H9 (cell line): ENCODE measurements at places on chromosomes 16 and 17. TPM values are rescaled to one million over a fixed set of nuclear protein-coding genes. Genes with fewer than 3 reads are reported as not detected.

The CCL1 gene
- total RNA-seq, result not detected in 2 replicates

The HOXB9 gene
- not detected in 2 replicates for total RNA-seq

The CYGB gene
- total RNA-seq, result 2.4 and 2.8 TPM in 2 replicates

The FOXC2 gene
- 0.07 TPM in 1 of 2 replicates, not detected in the other for total RNA-seq

The HOXB6 gene
- total RNA-seq, result not detected in 2 replicates

The ITGAX gene
- 0.15 and 0.28 TPM in 2 replicates for total RNA-seq

- DNase-seq, result no peak
- H3K27me3 ChIP-seq, result no peaks in the 10 kb centered on the region
- H3K4me1 ChIP-seq, result no peaks in the 10 kb centered on the region; the same call in 1 of the 2 replicates
- no peak overlapping the region for H3K27ac ChIP-seq
Observed at GRCh38 chr17:55563363-55563762, 52.1 kb upstream of the SMIM36 start.

- DNase-seq, result no peak
- H3K27me3 ChIP-seq, result no peaks in the 10 kb centered on the region
- no peak overlapping the region for H3K27ac ChIP-seq
- H3K4me3 ChIP-seq, result no peak overlapping the region
- no peaks in the 10 kb centered on the region for H3K4me1 ChIP-seq
- H3K36me3 ChIP-seq, result no peaks in the 10 kb centered on the region
Observed at GRCh38 chr17:33436321-33436720, 143.2 kb upstream of the ASIC2 start.

GRCh38 chr16:89176147-89176690 is 4.7 kb downstream of the CDH15 start:
- no peak overlapping the region for H3K27ac ChIP-seq
- no peaks in the 10 kb centered on the region for H3K27me3 ChIP-seq
- no peak for DNase-seq
- H3K4me3 ChIP-seq, result no peak overlapping the region

GRCh38 chr17:34566873-34567272 is 12.5 kb upstream of the TMEM132E start:
- H3K4me3 ChIP-seq, result no peak overlapping the region
- no peaks in the 10 kb centered on the region; the same call in 1 of the 2 replicates for H3K27me3 ChIP-seq
- no peaks in the 10 kb centered on the region for H3K36me3 ChIP-seq
- no peak for DNase-seq
- no peaks in the 10 kb centered on the region for H3K4me1 ChIP-seq

DNA sequence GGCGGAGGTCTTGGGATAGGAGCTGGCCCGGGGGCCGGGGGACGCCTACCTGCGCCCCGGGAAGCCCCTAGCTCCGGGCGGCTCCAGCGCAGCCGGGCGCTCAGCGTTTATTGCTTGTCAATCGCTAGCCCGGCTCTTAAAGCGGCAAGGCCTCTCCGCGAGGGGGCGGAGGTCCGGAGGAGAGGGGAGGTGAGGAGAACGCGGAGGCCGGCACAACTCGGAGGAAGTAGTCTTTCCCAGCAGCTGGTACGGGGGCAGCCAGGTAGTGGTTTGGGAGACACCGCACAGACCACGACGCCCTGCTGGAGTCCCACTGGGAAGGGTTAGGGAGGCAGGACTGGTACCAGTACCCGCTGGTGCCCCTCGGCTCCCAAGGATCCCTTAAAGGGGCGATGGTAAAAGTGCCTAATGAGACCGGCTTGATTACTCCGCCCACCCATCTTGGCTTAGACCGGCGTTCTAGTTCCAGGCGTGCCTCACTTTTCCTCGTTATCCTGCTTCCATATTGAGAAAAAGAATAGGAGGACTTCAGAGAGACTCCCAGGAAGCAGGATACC is at the start of gene MPP2:
TSS of gene MPP2 (minus strand) at position 112 of the 557 bp plus-strand sequence. CDS start 3,076 bp downstream, outside the sequence.
- H3K27me3 ChIP-seq, result no peaks in the 10 kb centered on the region
- H3K4me1 ChIP-seq, result no peaks in the 10 kb centered on the region; the same call in 1 of the 2 replicates
- H3K36me3 ChIP-seq, result no peaks in the 10 kb centered on the region
- H3K27ac ChIP-seq, result no peak within 1 kb of the TSS
- peak; percentile 94 for DNase-seq
- peak within 1 kb of the TSS; percentile 89 for H3K4me3 ChIP-seq

DNA sequence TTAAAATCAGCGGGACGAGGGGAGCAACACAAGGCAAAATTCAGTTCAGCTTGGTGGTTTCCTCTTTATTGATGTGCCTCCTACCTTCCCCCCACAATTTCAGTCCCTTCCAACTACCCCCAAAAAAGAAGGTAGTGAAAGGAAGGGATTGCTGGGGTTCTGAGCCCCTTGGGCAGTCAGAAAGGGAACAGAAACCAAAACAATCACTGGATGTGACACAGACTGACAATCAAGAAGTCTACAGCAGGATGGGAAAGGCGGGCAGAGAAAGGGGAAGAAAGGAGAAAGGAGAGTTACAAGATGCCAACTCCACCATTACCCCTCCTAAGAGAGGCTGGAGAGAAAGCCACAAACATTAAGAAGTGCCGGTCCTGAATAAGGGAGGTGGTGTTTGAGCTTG is 1.1 kb upstream of the PHF23 start:
- H3K27me3 ChIP-seq, result no peaks in the 10 kb centered on the region
- no peak for DNase-seq
- H3K27ac ChIP-seq, result no peak overlapping the region
- H3K36me3 ChIP-seq, result peaks cover 59% of the 10 kb centered on the region
- H3K4me3 ChIP-seq, result peak overlapping the region; percentile 97
- no peaks in the 10 kb centered on the region for H3K4me1 ChIP-seq

GRCh38 chr16:73739049-73739769 is 557.4 kb upstream of the PSMD7 start:
- no peaks in the 10 kb centered on the region for H3K27me3 ChIP-seq
- no peak for DNase-seq
- peaks cover 16% of the 10 kb centered on the region for H3K36me3 ChIP-seq
- H3K4me3 ChIP-seq, result no peak overlapping the region
- no peak overlapping the region for H3K27ac ChIP-seq

GRCh38 chr16:56977823-56978430 is 11.4 kb upstream of the NLRC5 start:
- DNase-seq, result no peak
- no peaks in the 10 kb centered on the region for H3K36me3 ChIP-seq
- H3K27ac ChIP-seq, result no peak overlapping the region
- no peak overlapping the region for H3K4me3 ChIP-seq
- no peaks in the 10 kb centered on the region for H3K27me3 ChIP-seq

- peaks cover 5% of the 10 kb centered on the region; the same call in 1 of the 2 replicates for H3K4me1 ChIP-seq
- H3K4me3 ChIP-seq, result peak overlapping the region; percentile 79
- no peaks in the 10 kb centered on the region for H3K36me3 ChIP-seq
- peak; percentile 83 for DNase-seq
Observed at GRCh38 chr16:62035115-62036092, 834 bp downstream of the CDH8 start.

- H3K27me3 ChIP-seq, result no peaks in the 10 kb centered on the region
- no peak overlapping the region for H3K4me3 ChIP-seq
- peaks cover 12% of the 10 kb centered on the region for H3K4me1 ChIP-seq
- no peak overlapping the region for H3K27ac ChIP-seq
- DNase-seq, result no peak
- H3K36me3 ChIP-seq, result peaks cover 15% of the 10 kb centered on the region
Observed at GRCh38 chr17:29037739-29038084, 5.2 kb upstream of the PIPOX start.

GRCh38 chr17:4859816-4860625 is 26.9 kb downstream of the MINK1 start:
- no peaks in the 10 kb centered on the region; the same call in 1 of the 3 replicates for H3K36me3 ChIP-seq
- DNase-seq, result no peak
- H3K4me3 ChIP-seq, result peak overlapping the region; percentile 9; the same call in 1 of the 2 replicates
- H3K4me1 ChIP-seq, result peaks cover 17% of the 10 kb centered on the region; the same call in 1 of the 2 replicates

DNA sequence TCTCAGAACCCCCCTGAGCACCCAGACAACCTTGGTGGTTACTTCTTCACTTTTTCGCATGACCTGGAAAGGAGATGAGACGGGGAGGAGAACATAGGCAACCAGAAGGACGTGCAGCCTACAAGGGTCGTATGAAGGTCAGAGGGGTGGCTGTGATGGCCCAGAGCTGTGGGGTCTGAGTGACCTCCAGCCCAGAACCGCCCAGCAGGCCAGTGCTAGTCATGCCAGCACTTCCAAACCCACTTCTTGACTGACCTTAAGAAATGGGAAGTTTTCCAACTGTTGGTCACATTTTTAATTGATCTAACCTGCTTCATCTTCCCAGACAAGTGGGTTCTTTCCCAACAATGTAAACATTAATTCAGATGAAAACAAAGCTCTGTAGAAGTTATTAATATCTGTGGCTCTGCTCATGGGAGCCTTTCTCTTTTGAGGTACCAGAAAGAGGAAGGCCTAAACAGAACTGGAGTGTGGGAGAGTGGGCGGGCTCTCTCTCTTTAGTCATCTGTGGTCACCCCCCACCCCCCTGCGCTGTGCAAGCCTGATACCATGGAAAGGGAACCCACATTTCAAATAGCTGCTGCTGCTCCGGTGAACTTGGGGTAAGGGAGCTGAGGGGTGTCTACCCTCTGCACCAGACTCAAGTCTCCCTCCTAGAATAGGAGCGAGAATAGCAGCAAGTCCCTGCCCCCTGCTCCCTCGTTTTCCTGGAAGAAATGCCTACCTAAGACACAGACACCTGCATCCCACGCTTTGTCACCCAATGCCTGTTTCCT is 101.6 kb downstream of the RAB11FIP4 start:
- no peak overlapping the region for H3K27ac ChIP-seq
- peaks cover 9% of the 10 kb centered on the region; the same call in 1 of the 2 replicates for H3K4me1 ChIP-seq
- H3K4me3 ChIP-seq, result no peak overlapping the region
- peaks cover 7% of the 10 kb centered on the region for H3K36me3 ChIP-seq

GRCh38 chr16:67542464-67542863 is 13.8 kb downstream of the RIPOR1 start:
- peaks cover 17% of the 10 kb centered on the region; the same call in 1 of the 2 replicates for H3K27me3 ChIP-seq
- H3K4me3 ChIP-seq, result no peak overlapping the region
- peak; percentile 61 for DNase-seq
- no peaks in the 10 kb centered on the region for H3K4me1 ChIP-seq
- no peak overlapping the region for H3K27ac ChIP-seq

DNA sequence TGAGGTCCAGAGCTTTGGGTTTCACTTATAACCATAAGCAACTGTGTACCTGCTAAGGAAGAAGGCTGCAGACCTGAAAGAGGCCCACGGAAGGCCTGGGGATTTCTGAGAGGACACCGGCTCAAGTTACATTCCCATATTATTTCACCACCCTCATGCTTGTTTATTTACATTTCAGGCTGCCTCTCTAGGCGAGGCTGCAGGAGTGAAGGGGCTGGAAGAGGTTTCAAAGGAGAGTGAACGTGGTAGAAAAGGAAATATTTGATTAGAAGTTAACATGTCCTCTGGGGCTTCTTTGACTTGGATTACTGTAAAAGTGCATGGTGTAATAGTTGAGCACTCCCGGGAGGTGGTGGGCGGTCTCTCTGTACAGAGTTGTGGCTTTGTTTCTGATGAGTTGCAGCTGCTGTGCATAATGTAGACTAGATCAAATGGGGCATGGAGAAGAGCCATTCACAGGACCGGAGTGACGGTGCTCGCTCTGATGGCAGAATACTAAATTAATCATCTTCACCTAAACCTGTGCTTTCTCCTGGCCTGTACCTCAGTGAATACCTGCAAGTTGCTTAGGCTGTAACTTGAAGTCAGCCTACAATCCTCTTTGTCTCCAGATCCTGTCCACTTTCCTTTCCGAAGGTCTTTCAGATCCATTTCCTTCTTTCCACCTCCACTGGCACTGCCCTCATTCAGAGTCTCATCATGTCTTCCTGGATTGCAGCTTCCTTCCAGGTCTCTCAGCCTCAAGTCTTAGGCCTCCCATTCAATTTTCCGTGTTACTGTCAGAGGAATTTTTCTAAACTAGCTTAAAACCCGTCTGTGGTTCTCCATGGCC is 1.9 kb upstream of the CPD start:
- no peaks in the 10 kb centered on the region for H3K36me3 ChIP-seq
- H3K27ac ChIP-seq, result no peak overlapping the region
- no peak for DNase-seq
- H3K27me3 ChIP-seq, result peaks cover 17% of the 10 kb centered on the region; the same call in 1 of the 2 replicates
- no peak overlapping the region; the same call in 2 of the 3 replicates for H3K4me3 ChIP-seq

DNA sequence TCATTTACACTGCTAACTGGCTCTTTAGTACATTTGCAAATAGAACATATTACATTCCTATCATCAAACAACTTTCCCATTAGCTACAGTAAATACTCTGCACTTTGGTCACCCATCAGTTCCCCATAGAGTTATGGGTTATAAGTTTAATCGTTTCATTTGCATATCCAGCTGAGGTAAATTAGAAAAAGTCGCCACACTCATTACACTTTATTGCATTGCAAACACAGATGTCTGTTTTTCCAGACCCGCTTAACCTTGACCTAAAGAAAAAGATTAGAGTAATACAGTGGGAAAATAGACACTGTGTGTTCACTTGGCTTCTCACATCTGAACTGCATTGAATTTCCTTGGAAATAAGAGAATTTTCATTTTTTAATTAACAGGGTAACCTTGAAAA is 213.1 kb upstream of the PSMD7 start:
- H3K27me3 ChIP-seq, result no peaks in the 10 kb centered on the region
- no peak overlapping the region for H3K4me3 ChIP-seq
- no peak overlapping the region for H3K27ac ChIP-seq
- no peaks in the 10 kb centered on the region for H3K36me3 ChIP-seq
- H3K4me1 ChIP-seq, result no peaks in the 10 kb centered on the region

GRCh38 chr17:2170023-2170422 is 115.1 kb downstream of the HIC1 start:
- no peaks in the 10 kb centered on the region for H3K27me3 ChIP-seq
- no peaks in the 10 kb centered on the region for H3K4me1 ChIP-seq
- no peak overlapping the region for H3K4me3 ChIP-seq
- H3K36me3 ChIP-seq, result peaks cover 6% of the 10 kb centered on the region

DNA sequence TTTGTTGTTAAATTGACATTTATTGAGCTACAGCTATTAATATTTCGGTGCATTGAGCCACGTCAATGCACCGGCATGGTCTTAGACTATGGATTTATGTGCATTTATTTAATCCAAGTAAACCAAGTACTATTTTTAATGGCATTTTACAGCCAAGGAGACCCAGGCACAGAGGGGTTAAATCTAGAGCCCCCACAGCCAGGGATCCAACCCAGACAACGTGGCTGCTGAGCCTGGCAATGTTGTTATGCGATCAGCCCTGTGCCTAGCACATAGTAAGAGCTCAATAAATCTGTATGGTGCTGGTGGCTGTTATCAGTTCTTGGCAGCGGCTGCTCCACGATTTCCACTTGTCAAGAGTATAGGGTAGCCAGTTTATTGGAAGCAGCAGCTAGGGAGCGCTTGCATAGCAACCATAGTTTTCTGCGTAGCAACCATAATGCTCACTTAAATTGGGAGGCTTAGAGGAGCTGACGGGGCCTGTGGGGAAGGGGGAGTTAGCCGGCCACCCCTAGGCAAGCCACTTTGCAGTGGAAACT is 541 bp upstream of the RBBP6 start:
- no peak for DNase-seq
- H3K36me3 ChIP-seq, result peaks cover 20% of the 10 kb centered on the region
- H3K27me3 ChIP-seq, result no peaks in the 10 kb centered on the region
- H3K4me1 ChIP-seq, result no peaks in the 10 kb centered on the region

DNA sequence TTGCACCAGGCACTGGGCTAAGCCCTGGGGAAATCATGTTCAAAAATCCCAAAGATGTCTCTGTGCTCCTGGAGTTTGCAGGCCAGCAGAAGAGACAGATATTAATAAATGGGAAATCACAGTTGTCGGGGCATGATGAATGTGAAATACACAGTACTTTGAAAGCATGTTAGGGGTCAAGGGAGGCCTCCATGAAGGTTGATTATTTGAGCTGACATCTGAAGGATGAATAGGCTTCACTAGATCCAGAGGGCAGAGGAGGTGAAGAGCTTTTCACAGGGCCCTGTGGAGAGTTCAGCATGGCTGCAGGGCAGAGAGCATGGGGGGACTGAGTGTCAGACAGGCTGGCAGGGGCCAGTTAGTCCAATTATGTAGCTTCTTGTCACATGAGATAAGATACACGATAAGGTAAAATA is 2.6 kb downstream of the ANKRD40CL start:
- H3K36me3 ChIP-seq, result no peaks in the 10 kb centered on the region
- H3K27me3 ChIP-seq, result no peaks in the 10 kb centered on the region
- H3K4me3 ChIP-seq, result no peak overlapping the region
- H3K27ac ChIP-seq, result no peak overlapping the region
- DNase-seq, result no peak
- peaks cover 4% of the 10 kb centered on the region; the same call in 1 of the 2 replicates for H3K4me1 ChIP-seq
